RPMI7951 (cell line): ENCODE measurements at places on chromosomes 12 and 14. TPM values are rescaled to one million over a fixed set of nuclear protein-coding genes. Genes with fewer than 3 reads are reported as not detected.

The PLCZ1 gene
- total RNA-seq, result not detected in 2 replicates

The CD4 gene
- total RNA-seq, result 3.5 and 5.4 TPM in 2 replicates

The FOXG1 gene
- not detected in 2 replicates for total RNA-seq

The TRHDE gene
- 1.2 and 2.3 TPM in 2 replicates for total RNA-seq

The PKP2 gene
- total RNA-seq, result not detected in 2 replicates

The SLC17A8 gene
- total RNA-seq, result not detected in 2 replicates

The FAM181A gene
- total RNA-seq, result not detected in 2 replicates

The KCNC2 gene
- not detected in 2 replicates for total RNA-seq

The AKT1 gene
- total RNA-seq, result 78.0 and 81.5 TPM in 2 replicates

The KRT8 gene
- 3.5 and 4.7 TPM in 2 replicates for total RNA-seq

The RPAP3 gene
- 20.1 and 24.6 TPM in 2 replicates for total RNA-seq

The ASB2 gene
- total RNA-seq, result 0.36 and 0.78 TPM in 2 replicates

The KLRK1 gene
- not detected in 2 replicates for total RNA-seq

The PLEKHG7 gene
- total RNA-seq, result not detected in 2 replicates

The LGR5 gene
- not detected in 2 replicates for total RNA-seq

The PLXNC1 gene
- total RNA-seq, result 0.10 and 0.24 TPM in 2 replicates

The CLEC9A gene
- not detected in 2 replicates for total RNA-seq

The NELL2 gene
- under 0.01 and 1.1 TPM in 2 replicates for total RNA-seq

The UBE3B gene
- total RNA-seq, result 22.6 and 23.3 TPM in 2 replicates

The KLRC3 gene
- 3.8 and 4.6 TPM in 2 replicates for total RNA-seq

The LRIG3 gene
- 8.0 and 9.9 TPM in 2 replicates for total RNA-seq

The RNF212B gene
- not detected in 2 replicates for total RNA-seq

The RDH12 gene
- total RNA-seq, result not detected in 2 replicates

The RIMBP2 gene
- not detected in 2 replicates for total RNA-seq

The DHRS4L2 gene
- 15.9 and 16.5 TPM in 2 replicates for total RNA-seq

The NEMP1 gene
- total RNA-seq, result 27.9 and 30.4 TPM in 2 replicates

The CGRRF1 gene
- total RNA-seq, result 11.9 and 19.6 TPM in 2 replicates

The POTEM gene
- total RNA-seq, result 0.68 TPM in 1 of 2 replicates, not detected in the other

The SYT10 gene
- under 0.01 TPM in 1 of 2 replicates, not detected in the other for total RNA-seq

The CABP1 gene
- total RNA-seq, result 0.10 TPM in 1 of 2 replicates, not detected in the other

The TAS2R7 gene
- not detected in 2 replicates for total RNA-seq

The ZC2HC1C gene
- 1.2 and 1.8 TPM in 2 replicates for total RNA-seq

The IFNG-AS1 gene
- not detected in 2 replicates for total RNA-seq

The PNMA1 gene
- 20.4 and 26.6 TPM in 2 replicates for total RNA-seq

The ZCCHC8 gene
- 13.8 and 16.6 TPM in 2 replicates for total RNA-seq

The TSPAN31 gene
- 39.2 and 42.1 TPM in 2 replicates for total RNA-seq

The CCDC175 gene
- not detected in 2 replicates for total RNA-seq

The STON2 gene
- total RNA-seq, result 0.49 and 1.6 TPM in 2 replicates

The SLC25A47 gene
- total RNA-seq, result not detected in 2 replicates

The STXBP6 gene
- total RNA-seq, result 14.9 and 18.7 TPM in 2 replicates

The PROX2 gene
- total RNA-seq, result not detected in 2 replicates

The PTCSC3 gene
- total RNA-seq, result not detected in 2 replicates

The DAO gene
- total RNA-seq, result not detected in 2 replicates

The FAM90A1 gene
- total RNA-seq, result not detected in 2 replicates

The TEX52 gene
- total RNA-seq, result not detected in 2 replicates

The FCF1 gene
- 28.5 and 29.9 TPM in 2 replicates for total RNA-seq

The CDKN1B gene
- total RNA-seq, result 26.6 and 30.8 TPM in 2 replicates

The SIX4 gene
- total RNA-seq, result 4.1 and 4.5 TPM in 2 replicates

The PARP11 gene
- total RNA-seq, result 4.8 and 6.1 TPM in 2 replicates

The MUCL1 gene
- not detected in 2 replicates for total RNA-seq

The PLEK2 gene
- total RNA-seq, result 13.7 and 14.5 TPM in 2 replicates

The DCAF5 gene
- 10.5 and 11.5 TPM in 2 replicates for total RNA-seq

The LMNTD1 gene
- total RNA-seq, result not detected in 2 replicates

The CHMP4A gene
- total RNA-seq, result 13.5 and 39.7 TPM in 2 replicates

The SLC7A7 gene
- total RNA-seq, result 2.2 and 2.5 TPM in 2 replicates

The TDRD9 gene
- total RNA-seq, result not detected in 2 replicates
